Left ventricle myocardium superior (tissue), 1 donor: ENCODE measurements at places on chromosomes 2 and 18. TPM values are rescaled to one million over a fixed set of nuclear protein-coding genes. Genes with fewer than 3 reads are reported as not detected.
A peak's percentile ranks its signal among the peaks of the same experiment; 100 is the strongest.

- DNase-seq: no peak
Measured at GRCh38 chr2:236711440-236711839, 141.8 kb downstream of the ACKR3 start.

DNA sequence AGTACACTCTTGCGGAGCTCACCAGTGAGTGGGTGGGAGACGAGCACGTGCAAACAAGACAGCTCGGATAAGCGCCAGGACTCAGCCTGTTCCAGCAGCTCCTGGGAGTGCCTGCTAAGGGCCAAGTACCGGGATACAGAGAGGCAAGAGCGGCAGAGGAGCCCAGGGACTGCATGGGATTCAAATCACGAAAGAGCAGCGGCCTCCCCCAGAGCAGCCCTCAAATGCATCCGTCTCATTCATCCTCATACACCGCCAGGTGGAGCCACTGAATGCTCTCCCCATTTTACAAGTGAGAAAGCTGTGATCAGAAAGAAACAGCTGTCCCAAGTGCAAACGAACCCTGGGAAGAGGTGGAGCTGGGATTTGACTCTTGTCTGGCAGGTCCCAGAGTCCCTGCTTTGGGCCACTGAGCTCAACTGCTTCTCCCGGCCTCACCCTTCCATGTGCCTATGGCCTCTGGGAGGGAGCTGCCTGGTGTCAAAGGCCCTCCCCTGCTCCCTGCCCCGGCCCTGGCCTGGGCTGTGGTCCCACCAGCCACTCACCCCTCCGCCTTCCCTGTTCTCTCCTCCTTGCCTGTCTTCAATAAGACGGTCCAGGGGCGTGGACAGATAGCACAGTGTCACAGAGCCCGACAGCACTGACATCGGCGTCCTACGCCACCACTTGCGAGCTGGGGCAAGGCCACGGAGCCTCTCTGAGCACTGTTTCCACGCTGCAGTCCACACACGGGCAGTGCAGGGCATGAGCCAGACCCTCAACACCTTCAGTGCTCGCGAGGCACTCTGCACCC, 72.8 kb upstream of the TAF1B start:
- peak; percentile 75 for DNase-seq

DNA sequence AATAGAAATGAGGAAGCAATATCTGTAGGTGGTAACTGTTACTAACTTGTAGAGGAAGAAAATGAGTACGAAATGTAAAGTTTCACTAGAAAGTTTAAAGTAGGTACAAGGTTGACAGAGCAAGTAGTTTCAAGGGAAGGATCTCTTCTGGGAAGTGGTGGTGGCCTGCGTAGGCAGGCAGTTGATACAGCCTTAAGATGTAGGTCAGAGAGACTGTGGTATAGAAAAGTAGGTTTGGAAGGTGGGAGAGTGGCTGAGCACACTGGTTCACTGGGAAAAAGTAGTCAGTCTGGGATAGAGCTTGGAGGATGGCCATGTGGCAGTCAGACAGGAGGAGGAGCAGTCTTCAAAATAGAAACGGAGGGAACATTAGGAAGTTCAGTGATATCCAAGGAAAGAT, 23.5 kb downstream of the KDM3A start:
- peak; percentile 30 for DNase-seq

The FHOD3 gene
- total RNA-seq: 347 TPM

The CCDC93 gene
- 25.2 TPM for total RNA-seq

DNA sequence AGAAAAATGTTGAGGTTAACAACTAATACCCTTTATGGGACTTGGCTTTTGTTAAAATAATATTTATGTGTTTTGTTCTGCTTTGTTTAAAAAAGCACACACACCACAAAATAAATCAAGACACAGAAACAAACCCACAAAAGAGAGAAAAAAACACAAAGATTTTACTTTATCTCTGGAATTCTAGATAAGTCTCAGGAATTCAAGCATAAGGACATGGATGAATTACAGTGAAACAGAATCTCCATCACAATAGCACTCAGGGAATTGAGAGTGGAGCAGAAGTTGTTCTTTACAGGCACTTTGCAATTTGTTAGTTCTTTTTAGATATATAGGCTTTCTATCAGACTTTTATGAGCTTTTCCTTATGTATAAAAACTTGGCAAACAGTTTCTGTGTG, 360.9 kb upstream of the ZC3H15 start:
- DNase-seq: no peak

DNA sequence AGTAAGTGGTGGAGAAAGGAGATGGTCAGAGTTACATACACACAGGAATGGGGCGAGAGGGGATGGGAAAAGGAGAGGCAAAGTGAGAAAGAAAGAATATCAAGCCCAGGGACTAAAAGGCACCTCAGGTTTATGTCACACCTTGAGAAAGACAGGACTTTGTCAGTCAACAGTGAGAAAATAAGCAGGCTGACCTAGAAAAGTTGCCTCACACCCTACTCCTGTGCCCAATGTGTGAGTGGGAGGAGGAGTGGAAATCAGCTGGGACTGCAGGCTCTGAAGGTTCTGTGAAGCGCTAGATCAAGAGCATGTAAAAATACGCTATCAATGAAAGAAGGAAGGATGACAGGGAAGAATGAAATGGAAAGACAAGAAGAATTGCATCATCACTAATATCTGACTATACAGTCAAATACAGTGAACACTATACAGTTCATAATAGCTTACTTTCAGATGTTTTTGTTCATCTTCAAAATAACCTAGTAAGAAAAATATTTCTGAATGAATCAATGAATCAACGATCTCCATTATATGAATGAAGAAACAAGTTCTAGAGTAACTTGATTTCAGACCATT, 10.7 kb downstream of the VPS54 start:
- no peak for DNase-seq

DNA sequence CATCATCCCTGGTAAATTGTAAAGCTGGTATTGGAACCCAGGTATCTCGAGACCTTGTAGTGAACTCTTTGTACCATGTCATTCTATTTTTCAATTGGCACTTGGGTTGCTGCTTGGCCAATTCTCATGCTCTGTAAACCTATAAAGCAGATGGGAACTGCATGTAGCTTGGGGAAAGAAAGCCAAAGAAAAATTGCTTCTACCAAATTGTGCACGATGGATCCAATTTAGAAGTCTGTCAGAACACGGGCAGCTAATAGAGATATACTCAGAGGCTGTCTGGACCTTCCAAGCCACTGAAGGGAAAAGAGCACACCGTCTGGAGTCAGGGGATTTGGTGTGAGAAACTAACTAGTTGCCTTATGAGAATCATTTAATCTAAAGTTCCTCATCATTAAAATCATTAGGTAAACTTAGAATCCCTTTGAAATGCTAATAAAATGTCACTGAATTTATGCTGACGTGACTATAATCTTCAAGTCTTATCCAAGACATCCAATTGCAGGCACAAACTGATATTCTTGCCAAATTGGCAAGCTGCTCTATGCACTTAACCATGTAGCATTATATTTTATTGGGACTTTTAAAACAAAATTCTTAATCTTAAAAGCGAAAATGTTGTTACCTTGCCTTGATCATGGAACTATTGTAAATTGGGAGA, 206.8 kb downstream of the DCC start:
- DNase-seq: no peak

The COQ10B gene
- total RNA-seq: 25.6 TPM

GRCh38 chr2:181656450-181657291, at the start of gene CERKL:
Gene CERKL, minus strand, starts transcription at chr2:181657105. Its CDS starts 99 bp downstream, at chr2:181657006.
- DNase-seq: peak; percentile 54

The GPR17 gene
- 0.25 TPM for total RNA-seq

The HOXD3 gene
- total RNA-seq: 0.27 TPM

- peak; percentile 82 for DNase-seq
Measured at GRCh38 chr18:62329691-62330454, 4.8 kb downstream of the TNFRSF11A start.

GRCh38 chr2:54196646-54197045, 59.4 kb downstream of the TSPYL6 start:
- DNase-seq: no peak

The NR4A2 gene
- 1.4 TPM for total RNA-seq

The CRYGC gene
- total RNA-seq: not detected

- DNase-seq: no peak
Measured at GRCh38 chr2:143844986-143845385, 674.9 kb downstream of the ZEB2 start.

GRCh38 chr2:146879882-146880281, 964.9 kb upstream of the ACVR2A start:
- no peak for DNase-seq

The ANO7 gene
- 1.1 TPM for total RNA-seq

The GCG gene
- total RNA-seq: not detected

DNA sequence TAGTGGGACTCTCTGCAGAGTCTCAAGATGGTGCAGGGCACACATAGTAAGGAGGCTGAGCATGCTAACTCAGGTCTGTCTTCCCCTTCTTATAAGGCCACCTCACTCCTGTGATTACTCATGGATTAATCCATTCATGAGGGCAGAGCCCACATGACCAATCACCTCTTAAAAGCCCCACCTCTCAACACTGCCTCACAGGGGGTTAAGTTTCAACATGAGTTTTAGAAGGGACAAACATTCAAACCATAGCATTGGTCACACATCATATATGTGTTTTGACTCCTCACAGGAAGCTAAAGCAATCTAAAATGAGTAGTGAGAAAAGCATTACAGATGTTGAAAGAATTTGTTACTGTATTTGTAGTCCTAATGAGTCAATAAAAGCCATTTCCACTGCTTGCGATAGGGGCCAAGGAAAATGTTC, 57.5 kb downstream of the DTNA start:
- no peak for DNase-seq

The CHRND gene
- not detected for total RNA-seq

The LAMA1 gene
- total RNA-seq: 0.17 TPM

- DNase-seq: peak; percentile 69
Measured at GRCh38 chr2:219344751-219345430, 12.3 kb upstream of the RESP18 start.

DNA sequence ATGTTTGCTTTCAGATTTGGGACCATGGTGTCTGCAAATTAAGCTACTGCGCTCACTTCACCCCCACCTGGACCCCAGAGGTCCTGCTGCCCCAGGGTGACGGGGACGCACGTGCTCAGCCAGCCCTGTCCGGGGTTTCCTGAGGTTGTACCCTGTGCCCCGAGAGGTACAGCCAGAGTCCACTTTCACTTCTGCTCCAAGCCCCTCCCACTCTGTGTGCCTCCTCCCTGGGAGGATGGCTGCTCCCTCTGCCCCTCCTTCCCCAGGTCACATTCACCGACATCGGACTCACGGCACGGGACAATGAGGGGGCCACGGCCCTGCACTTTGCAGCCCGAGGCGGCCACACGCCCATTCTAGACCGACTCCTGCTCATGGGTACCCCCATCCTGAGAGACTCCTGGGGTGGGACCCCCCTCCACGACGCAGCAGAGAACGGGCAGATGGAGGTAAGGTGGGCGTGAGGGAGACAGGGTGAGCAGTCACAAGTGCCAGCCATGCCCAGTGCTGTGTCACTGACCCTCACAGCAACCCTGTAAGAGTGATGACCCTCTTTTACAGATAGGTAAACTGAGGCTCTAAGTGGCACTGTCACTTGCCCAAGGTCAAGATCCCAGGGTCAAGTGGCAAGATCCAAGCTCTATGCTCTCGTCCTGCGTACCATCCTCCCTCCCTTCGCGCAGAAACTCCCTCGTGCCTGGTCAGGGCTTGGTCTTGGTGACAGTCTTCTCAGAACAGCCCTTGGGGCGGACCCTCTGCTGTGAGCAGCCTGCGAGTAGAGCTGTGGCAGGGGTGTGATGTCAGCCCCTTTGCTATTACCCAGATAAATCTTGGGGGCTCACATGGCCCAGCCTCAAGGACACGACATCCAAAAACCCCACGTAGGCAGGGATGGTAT, 7.6 kb downstream of the ESPNL start:
- DNase-seq: peak; percentile 23

DNA sequence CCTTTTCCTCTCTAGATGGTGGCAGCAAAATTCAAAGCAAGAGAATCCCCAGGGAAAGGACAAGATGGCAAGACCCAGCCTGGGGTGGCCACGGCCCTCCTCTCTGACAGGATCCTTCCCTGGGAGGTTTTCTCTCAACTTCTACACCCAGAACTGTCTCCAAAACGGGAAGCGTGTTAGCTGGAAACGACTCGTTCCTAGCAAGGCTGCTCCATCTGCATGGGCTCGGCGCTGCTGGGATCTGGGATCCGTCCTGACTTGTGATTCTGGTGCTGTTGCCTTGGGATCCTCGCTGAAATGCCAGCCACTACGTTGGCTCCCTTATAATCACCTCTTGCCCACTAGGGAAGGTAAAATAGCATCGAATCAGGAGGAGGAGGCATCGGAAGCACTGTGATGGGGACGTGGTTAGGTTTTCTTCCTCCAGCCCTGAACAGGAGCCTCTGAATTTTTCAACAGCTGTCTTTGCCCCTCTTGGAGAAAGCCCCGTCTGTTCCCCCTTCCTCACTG, 514.8 kb upstream of the MYT1L start:
- no peak for DNase-seq

DNA sequence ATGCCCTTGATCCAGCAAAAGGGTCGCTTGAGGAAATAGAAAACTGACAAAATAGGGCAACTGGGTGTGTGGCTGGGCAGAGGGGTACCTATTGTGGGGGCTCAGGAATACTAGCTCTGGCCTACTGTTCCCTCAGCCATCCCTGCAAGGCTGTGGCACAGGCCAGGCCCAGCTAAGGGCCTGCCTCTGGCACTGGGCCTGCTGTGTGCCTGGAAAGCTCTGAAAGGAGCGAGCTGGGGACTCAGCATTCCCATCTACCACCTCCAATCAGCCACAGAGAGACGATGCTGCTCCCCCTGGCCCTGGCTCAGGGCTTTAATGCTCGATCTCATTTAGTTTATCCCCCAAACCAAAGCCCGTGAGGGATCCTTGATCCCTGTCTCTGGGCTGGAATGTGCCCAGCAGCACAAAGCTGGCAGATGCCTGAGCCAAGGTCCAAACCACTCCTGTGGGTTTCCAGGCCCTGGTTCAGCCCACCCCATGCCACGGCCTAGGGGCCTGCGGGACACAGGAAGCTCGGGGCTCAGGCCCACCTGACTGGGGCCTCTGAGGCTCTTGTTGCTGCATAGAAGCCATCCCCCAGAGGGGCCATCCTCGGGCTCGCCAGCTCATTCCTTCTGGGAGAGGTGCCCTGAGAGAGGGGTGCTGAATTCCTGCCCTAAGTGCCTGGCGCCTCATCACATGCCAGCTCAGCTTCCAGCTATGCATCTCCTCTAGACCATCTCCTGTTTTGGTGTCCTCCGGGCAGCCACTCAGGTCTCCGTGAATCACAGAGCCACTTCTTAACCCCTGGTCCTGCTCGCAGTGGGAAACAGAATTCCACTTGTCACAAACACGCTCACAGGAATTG, 43.0 kb upstream of the KCNF1 start:
- DNase-seq: peak; percentile 67
